ENCODE measurements at places on chromosomes 4 and X.

DNA sequence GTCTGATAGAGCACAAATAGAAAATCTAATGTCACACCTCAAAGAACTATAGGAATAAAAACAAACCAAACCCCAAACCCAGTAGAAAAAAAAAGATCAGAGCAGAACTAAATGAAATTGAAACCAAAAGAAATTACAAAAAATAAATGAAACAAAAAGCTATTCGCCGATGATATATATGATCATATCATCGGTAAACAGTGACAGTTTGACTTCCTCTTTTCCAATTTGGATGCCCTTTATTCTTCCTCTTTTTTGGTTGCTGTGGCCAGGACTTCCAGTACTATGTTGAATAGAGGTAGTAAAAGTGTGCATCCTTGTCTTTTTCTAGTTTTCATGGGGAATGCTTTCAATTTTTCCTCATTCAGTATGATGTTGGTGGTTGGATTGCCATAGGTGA lies 215.3 kb upstream of the AR start:
- no peak for DNase-seq

- DNase-seq = no peak
Measured at GRCh38 chr4:98473046-98473445, 185.4 kb downstream of the TSPAN5 start.

GRCh38 chr4:15557786-15558550 lies 88.3 kb downstream of the CC2D2A start:
- no peak for DNase-seq

- peak; percentile 54 for DNase-seq
Measured at GRCh38 chrX:24479924-24480323, 14.8 kb downstream of the PDK3 start.

- DNase-seq = peak; percentile 66
Measured at GRCh38 chrX:150362599-150363481, at the start of gene MAMLD1. Gene MAMLD1 (plus strand): TSS chrX:150363317. CDS start chrX:150445517, 82,200 bp downstream.

- DNase-seq = no peak
Measured at GRCh38 chr4:85681221-85681657, 206.3 kb downstream of the ARHGAP24 start.

DNA sequence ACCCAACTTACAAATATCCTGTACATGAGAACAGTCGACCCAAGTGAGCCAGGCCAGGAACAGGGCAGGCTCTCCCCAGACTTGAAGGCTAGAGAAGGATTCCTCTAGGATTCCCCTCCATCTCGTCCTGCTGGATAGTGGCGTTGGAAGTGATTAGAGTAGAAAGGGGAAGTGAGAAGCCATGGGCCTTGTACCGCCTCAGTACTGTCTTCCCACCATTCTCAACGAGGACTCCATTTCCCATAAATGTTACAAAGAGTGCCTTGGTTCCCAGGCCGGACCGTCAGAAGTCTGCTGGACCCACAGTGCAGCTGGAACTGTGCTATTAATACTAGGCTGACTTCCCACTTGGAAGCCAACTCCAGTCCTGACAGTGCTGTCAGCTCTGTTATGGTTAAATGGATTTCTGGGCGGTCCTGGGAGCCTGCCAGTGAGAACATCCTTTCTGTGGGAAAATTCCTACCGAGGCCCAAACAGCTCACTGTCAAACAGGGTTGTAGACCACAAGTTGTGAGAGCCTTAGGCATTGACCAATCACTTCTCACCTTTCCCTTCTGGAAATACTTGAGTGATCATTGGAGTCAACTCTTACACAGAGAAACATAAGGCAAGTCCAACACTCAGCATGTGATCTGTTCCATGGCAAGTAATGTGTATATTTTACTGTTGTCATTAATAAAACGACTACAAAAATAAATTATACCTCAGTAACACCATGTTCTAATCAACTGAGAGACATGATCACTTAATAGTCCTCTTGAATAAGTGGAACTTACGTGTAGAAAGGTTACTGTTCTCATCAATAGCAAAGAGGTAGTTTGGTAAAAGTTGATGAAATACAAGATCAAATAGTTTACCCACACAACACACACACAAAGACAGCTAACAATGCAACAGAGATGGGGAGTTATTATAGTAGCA lies 58.4 kb downstream of the AMELX start:
- no peak for DNase-seq

DNA sequence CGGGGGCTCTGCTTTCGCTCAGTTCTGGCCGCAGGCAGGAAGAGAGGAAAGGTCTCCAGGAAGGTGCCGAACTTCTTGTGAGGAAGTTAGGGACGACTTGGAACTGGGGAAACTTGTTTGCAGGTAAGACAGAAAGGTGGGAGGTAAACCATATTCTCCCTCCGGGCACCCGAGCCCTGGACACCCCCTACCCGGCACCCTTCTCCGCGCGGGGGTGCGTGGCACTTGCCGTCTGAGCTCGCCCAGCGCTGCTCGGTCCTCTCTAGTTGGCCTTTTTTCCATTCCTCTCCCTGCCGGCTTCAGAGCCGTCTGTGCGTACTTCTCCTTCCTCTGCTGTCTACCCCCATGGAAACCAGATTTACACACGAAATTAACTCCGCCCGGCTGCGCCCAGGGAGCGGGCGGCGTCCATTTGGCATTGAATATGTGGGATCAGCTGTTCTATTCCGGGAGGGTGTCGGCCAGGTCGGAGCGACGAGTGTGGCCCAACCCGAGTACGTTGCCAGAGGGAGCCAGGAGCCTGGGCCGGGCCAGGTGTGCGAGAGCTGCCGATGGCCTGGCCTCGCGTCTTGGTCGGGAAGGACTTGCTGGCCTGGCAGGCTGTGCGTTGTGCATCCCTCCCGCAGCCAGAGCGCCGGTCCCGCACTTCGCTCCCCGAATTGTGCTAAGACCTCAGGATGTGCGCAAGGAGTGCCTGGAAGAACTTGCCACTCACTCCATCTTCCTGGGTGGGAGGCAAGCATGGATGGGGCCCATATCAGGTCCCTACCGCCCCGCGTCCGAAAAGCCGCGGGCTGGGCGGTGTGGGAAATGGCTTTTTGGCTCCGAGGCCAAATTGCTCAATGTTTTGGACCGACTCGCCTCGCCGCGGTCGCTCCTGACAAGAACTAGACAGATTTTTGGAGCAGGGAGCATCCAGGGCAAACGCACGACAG lies 1.7 kb downstream of the PDGFRA start:
- DNase-seq = no peak

GRCh38 chr4:43564107-43564506 lies 671.6 kb downstream of the GRXCR1 start:
- DNase-seq = no peak

GRCh38 chr4:146338512-146338911 lies 124.2 kb downstream of the REELD1 start:
- no peak for DNase-seq

GRCh38 chr4:131551306-131551705 lies 1597.8 kb upstream of the PCDH10 start:
- DNase-seq = no peak

DNA sequence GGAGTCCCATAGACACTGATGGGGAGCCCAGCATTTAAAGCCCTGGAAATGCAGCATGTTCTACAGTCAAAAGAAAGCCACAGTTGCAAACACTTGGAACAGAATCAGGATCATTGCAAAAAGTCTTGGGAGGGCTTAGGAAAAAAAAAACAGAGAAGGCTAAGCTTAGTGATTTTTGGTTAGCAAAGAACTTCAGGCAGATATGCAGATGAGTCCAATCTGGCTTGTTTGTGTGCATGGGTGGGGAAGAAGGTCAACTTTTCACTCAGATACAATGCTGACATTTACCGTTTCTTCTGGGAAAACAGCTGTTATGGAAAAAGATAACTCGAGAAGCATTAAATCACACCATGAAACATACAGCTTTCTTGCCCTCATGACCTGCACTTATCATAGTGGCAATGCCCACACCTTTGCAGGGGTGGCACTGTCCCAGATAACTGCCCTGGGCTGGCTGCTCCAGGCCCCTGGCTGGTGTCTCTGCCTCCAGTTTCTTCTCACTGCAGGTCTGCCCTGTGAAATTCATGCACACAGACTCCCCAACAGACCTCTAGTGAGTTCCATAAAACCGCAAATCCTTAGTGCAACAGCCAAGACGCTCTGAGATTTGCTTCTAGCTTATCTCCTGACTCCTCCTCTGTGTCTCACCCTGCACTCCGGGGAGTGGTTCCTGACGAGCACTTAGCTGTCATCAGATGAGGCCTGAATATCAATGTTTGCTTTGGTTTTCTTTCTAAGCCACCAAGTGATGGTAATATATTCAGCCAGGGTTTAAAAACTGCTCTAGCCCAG lies 99.2 kb downstream of the DRD5 start:
- no peak for DNase-seq

GRCh38 chrX:39469126-39469525 lies 628.6 kb downstream of the BCOR start:
- no peak for DNase-seq

DNA sequence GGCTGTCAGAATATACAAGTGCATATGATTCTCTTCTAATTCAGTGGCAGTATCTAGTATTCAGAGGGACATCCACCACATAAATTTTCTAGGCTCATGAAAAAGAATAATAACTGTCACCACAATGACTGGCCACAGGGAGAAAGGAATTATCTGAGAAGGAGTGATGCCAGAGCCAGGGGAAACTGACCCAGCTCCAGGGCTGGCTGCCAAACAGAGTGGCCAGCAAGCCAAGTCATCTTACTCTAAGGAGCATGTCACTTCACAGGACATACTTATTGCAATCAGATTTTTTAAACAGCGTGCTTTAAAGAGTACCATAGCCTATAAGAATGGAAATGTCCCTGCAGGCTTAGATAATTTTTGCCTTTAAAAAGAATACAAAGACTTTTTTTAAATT lies 5.8 kb upstream of the SEPTIN11 start:
- no peak for DNase-seq

GRCh38 chrX:153307276-153308178 lies 14.0 kb downstream of the PNMA6F start:
- no peak for DNase-seq

- no peak for DNase-seq
Measured at GRCh38 chr4:147596981-147597380, 20.2 kb upstream of the TMEM184C start.

- DNase-seq = no peak
Measured at GRCh38 chr4:174495626-174496025, 26.7 kb downstream of the HPGD start.

DNA sequence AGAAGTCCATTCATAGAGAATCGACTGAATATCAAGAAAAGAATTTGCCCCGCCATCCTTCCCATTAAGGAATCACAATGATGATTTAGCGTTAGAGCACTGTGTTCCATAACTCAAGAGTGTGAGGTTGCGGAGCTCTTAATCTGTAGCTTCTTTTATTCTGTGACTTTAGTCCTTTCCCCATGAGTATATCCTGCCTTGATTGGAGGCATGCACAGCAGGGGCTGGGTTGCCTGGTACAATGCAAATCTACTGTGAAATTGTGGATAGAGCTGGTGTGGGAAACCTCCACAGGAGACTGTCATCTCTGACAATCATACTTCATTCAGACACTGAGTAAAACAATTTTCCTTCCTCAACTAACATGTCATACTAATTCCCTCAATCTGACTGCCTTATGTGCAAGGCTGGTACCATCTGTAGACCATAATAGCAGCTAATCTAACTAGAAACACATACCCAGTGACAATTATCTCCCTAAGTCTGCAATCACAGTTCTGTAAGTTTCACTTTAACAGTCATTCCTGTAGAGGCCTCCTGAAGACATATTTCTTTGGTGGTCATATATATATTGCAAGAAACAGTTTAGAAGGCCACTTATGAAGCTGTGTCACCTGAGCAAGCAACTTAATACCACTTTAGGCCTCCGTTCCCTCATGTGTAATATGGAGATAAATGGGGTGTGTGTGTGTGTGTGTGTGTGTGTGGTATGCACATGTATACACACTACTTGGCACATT lies 355.2 kb upstream of the FAM241A start:
- no peak for DNase-seq

GRCh38 chr4:169068423-169068822 lies 58.4 kb upstream of the CBR4 start:
- DNase-seq = no peak

DNA sequence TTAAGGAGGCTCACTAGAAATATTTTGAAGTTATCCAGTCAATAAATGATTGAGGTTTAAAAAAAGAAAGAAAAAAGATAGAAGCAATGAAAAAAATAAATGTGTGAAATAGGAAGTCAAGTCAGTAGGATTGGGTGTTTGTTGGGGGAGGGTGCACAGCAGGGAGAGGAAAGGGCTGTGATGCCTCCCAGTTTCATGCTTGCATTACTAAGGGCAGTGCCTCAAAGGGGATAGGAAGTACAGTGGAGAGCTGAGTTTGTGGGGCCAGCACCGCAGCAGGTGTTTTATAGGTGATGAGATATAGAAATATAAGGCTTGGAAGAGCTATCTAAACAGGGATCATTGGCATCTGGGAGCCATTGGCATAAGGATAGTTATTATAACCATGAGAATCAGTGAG lies 919.2 kb downstream of the STIM2 start:
- no peak for DNase-seq

GRCh38 chr4:175542786-175543185 lies 269.3 kb downstream of the GPM6A start:
- DNase-seq = no peak

DNA sequence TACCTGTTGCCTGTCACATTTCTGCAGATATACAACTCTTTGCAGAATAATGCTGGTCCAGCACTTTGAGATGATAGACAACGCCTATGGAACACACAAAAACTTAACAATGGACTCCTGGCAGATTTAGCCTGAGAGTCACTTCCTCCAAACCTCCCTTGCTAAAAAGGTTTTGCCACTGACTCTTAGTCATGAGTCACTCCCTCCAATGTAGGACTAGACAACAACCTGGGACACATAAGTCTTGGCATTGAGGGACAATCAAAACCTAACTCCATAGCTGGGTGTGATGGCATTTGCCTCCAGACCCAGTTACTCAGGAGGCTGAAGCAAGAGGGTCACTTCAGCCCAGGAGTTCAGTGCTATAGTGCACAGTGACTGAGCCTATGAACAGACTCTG lies 22.0 kb upstream of the EIF4E start:
- DNase-seq = no peak

DNA sequence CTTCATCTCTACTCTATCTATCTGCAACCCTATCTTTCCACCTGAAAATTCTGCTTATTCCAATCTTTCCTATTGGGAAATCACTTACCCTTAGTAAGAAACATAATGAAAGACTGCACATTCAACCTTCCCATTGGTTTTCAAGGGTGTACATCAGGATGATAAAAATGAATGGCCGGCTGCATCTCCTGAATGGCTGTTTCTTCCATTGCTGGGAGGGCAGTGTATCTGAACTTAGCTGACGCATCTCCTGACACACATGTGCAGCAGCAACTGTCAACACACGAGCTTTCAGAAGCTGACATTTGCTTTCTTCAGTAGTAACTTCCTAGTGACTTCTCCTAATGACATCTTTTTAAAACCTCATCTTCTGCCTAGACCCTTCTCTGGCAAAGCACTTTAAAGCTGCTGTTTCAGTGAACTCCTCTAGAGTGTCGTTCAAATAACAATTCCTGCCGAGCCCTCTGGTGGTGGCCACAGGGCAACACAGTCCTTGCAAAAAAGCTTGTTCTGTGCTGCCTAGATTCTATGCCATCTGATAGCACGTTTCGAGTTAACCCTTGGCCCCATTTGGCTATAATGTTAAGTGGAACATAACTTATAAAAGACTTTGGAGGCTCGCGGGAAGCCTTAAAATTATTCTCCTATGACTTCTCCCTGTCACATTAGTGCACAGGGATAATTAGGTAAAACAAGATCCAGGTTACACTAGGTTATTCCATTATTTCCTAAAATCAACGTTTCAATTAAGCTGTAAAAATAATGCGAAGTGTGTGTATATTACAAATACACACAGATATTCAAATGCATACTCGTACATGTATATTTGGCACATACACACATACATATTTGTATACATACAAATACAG lies 2340.7 kb downstream of the PCDH7 start:
- no peak for DNase-seq

All from stimulated activated CD4-positive, alpha-beta T cell treated with anti-CD3 and anti-CD28 coated beads, Interleukin-4, amount 100 ng/mL, for 1 hour (primary cell).